ENCODE measurements at places on chromosomes 3 and 15. TPM values are rescaled to one million over a fixed set of nuclear protein-coding genes. Genes with fewer than 3 reads are reported as not detected.
A peak's percentile ranks its signal among the peaks of the same experiment; 100 is the strongest.

Gene REC114
- not detected for total RNA-seq

Gene UNC45A
- 85.3 TPM for total RNA-seq

Gene MYZAP
- not detected for total RNA-seq

Gene OXTR
- total RNA-seq, result 56.1 TPM

Gene DPPA2
- total RNA-seq, result not detected

Gene SNRPA1
- 37.1 TPM for total RNA-seq

Gene IGF2BP2
- 126 TPM for total RNA-seq

Gene TPRG1
- not detected for total RNA-seq

Gene TRH
- total RNA-seq, result not detected

Gene GPR149
- not detected for total RNA-seq

Gene CHL1
- total RNA-seq, result 1.6 TPM

Gene TIMP4
- total RNA-seq, result 0.56 TPM

Gene ACAA1
- total RNA-seq, result 30.8 TPM

Gene PARP14
- 23.1 TPM for total RNA-seq

DNA sequence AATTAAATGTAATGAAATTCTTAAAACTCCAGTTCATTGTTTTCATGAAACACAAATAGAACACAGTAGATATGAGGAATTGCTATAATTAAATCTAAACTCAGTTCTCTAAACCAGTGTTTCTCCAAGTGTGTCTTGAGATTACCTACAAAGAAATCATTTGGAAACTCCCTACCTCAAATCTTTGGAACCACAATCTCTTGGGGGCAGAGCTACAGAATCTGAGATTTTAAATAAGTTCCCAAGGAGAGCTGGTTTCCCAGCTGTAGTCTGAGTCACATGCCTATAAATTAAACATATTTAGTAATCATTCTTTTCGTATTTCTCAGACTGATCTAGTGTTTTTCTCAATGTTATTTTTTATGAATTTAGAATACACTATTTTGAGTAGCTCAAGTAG is 17.0 kb upstream of the ACTC1 start:
- DNase-seq, result peak; percentile 95

- no peak for DNase-seq
These were observed at the start of gene TM4SF4 for GRCh38 chr3:149474250-149474817. Gene TM4SF4, plus strand, starts transcription at chr3:149474697. Its CDS starts 181 bp downstream, at chr3:149474878.

DNA sequence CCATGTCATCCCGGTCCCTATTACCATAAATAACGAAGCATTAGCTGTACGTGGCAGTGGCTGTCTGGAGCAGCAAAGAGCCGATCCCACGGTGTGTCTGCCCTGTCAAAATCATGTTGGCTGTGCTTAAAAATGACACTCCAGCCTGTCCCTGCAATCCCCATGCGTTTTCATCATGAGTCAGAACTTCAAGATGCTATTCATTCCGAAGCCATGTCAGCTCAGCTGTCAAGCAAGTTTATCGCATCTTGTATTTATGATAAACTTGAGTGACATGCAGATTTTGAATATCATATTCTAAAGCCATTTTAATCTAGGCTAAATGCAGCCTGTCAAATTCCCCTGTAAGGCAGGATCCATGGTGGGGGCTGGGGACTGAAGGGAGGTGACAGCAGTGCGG is 152.4 kb downstream of the TJP1 start:
- DNase-seq, result peak; percentile 34

GRCh38 chr3:190183121-190183520 is 62.4 kb upstream of the P3H2 start:
- peak; percentile 98 for DNase-seq

DNA sequence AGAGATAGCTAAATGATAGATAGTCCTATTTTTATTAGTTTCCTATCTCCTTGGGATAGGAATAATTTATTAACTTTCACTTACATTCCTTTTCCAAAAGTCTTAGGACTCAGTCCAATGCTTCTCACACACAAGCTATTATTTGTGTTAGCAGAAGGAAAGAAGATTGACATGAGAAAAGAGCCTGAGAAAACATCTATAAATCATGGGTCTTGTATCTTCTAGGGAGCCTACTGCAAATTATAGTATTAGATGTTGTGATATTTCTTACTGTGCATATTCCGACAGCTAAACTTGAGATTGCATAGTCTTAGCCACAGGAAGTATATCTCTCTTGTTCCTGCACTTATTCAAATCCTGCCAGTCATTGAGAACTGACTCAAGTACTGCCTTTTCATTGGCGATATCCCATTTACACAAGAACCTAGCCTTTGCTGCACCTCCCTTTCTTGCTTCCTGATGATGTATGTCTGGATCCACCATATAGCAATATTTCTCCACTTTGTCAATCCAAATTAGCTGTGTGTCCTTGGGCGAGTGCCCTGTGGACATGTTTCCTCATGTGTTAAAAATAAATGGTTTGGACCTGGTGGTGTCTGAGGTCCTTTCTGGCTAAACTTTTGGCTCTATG is 245.1 kb upstream of the LMCD1 start:
- no peak for DNase-seq

DNA sequence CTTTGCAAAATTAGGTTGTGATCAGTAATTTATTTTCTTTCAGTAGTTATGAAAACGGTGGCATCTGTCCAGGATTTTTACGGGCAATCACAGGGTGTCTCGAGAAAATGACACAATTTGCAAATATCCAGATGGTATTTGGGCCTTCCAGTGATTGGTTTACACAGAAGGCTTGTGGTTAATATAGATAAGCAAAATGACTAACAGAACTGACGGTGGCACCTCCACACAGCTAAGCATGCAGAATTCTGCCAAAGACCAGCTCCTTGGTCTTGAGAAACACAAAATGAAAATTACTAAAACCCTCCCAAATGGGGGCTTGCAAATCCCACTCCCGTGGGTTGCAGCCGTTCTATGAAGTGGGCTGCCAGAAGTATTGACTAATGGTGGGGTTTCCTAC is 5.5 kb downstream of the ARHGEF3 start:
- DNase-seq, result peak; percentile 61

GRCh38 chr15:25796395-25796794 is 66.7 kb downstream of the ATP10A start:
- no peak for DNase-seq

DNA sequence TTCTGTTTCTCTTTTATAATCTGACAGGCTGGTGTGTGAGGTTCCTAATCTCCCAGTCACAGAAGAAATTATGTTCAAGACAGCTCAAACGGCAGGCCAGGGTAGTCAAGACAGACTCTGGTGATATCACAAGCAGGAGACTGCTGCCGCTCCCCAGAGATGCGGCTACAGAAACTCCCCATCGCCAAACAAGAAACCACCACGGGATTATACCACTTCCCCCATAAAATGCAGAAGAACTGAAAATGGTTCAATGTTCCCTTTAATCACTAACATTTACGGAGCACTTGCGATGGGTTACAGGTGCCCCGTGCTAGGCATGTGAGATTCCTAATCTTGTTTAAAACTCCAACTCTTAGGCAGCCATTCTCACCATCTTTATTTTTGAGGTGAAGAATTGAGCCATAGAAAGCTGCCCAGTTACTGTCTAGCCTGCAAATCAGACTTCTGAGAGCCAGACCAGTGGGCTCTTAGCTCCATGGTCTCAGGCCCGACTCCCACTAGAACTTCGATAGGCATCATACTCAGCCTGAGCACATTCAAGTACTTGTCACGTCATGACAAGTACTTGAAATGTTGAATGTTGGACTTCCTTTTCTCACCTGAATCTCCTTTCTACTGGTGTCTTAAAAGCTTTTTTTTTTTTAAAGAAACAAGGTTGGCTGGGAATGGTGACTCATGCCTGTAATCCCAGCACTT is 58.4 kb downstream of the TBC1D2B start:
- no peak for DNase-seq

DNA sequence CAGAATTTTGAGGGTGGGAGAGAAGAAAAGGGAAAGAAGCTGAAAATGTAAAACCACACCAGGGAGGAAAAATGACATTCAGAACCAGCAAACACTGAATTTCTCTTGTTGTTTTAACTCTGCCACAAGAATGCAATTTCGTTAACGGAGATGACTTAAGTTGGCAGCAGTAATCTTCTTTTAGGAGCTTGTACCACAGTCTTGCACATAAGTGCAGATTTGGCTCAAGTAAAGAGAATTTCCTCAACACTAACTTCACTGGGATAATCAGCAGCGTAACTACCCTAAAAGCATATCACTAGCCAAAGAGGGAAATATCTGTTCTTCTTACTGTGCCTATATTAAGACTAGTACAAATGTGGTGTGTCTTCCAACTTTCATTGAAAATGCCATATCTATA is 15.5 kb downstream of the GREM1 start:
- no peak for DNase-seq

GRCh38 chr15:56432304-56432703 is 32.6 kb downstream of the MNS1 start:
- DNase-seq, result no peak

- no peak for DNase-seq
These were observed 22.4 kb upstream of the TPM1 start for GRCh38 chr15:63020128-63020527.

GRCh38 chr3:41581700-41582099 is 380.2 kb downstream of the ULK4 start:
- no peak for DNase-seq

- no peak for DNase-seq
These were observed 5.6 kb downstream of the TIGIT start for GRCh38 chr3:114299421-114299820.

DNA sequence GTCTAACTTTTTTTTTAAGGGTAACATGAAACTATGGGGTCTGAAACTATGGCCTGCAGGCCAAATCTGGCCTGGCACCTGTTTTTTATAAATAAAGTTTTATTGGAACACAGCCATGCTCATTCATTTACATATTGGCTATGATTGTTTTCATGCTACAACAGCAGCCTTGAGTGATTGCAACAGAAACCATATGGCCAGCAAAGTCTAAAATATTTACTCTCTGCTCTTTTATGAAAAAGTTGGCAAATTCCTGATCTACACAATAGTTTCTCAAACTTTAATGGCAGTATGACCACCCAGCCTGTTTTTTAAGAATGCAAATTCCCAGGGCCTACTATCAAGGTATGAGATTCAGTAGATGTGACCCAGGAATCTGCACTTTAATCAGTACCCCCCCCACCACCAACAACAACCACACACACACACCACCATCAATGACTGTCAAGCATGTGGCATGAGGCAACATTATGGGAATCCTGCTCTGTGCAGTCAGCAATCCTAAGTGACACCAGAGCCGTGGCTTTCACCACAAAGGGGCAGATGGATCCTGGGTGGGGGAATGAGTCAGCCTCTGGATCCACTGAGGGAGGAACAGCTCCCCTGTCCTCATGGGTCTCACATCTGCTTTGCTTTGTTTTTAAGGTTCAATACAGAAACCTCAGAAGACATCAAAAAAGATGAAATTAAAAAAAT is 142.8 kb downstream of the NTRK3 start:
- DNase-seq, result no peak

DNA sequence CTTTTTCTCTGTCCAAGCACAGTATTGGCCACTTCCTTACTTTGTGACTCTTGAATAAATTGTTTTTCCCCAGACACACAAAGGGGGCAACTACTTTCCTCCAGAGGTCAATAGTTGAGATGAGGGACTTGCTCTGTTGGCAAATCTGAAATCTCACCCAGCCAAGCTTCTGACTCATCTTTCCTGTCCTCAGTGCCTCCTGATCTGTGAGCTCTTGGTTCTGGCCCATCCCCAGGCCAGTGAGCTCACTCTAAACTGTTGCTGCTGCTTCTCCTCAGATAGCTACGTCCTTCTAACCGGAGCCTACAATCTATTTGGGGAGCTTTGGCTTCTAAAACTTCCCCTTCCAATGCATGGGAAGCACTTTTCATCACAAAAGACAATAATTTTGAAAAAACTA is 50.0 kb upstream of the NMD3 start:
- peak; percentile 72 for DNase-seq

DNA sequence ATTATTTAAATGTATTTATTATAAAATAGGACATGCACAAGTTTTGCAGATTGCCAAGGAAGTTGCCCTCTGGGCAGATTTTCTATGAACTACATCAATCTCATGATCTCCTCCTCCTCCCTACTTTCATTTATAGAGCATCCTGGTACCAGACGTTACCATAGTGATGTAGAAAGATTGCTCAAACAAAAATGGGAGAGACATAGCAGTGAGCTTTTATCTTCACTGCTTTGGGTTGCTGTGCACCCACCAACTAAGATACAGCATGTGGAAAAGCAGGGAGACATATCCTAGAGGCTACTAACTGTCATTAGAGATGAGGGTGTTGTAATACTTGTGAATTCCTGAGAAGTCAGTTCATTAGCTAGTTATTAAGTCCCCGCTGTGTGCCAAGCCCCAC is 137.5 kb upstream of the BFSP2 start:
- DNase-seq, result no peak

GRCh38 chr3:82240322-82240721 is 478.9 kb upstream of the GBE1 start:
- no peak for DNase-seq

GRCh38 chr3:72571052-72571451 is 277.2 kb downstream of the SHQ1 start:
- DNase-seq, result no peak

- DNase-seq, result no peak
These were observed 5.6 kb downstream of the AHSG start for GRCh38 chr3:186618318-186618938.

GRCh38 chr3:195075199-195075940 is 195.6 kb downstream of the XXYLT1 start:
- peak; percentile 10 for DNase-seq

- no peak for DNase-seq
These were observed 61.0 kb downstream of the LRIG1 start for GRCh38 chr3:66439666-66440344.

DNA sequence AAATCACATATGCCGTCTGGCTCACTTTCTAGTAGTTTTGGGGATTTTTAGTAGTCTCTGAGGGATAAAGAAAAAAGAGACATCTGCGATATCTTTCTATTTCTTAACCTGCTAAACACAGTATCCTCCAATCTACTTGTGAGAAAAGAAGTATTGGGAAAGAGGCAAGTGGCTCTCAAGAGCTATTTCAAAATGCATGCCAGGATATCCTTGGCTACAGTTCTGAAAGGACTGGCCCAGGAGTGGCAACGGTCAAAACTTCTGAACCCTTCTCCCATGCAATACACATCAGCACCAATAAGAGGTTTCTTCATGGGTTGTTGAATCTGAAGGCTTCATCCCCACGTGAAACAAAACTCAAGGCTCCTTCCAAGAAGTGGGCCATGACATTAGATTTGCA is 204.0 kb upstream of the WNT5A start:
- no peak for DNase-seq

DNA sequence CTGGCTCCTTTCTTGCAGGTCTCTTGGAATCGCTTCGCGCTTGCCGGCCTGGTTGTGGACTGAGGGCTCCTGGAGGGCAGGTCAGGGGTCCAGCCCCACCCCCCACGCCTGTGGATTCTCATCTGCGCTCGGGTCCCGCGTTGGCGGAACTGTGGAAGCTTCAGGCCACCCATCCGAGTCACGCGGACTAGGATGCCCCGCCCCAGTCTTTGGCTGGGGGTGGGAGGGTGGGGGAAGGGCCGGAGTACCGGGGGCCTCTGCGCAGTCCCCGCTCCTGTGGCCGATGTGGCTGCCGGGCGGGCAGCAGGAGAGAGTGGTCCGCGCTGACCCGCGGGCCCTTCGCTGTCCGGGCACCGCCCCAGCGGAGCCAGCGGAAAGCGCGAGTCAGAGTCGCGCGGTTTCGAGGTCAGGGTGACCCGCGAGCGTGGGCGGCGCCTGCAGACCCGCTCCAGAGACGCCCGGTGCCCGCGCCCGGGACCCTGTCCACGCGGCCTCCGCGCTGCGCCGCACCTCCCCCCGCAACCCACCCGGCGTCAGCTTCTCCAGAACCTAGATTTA is 114.2 kb downstream of the KLF13 start:
- peak; percentile 27 for DNase-seq

- no peak for DNase-seq
These were observed 304.5 kb upstream of the ROPN1 start for GRCh38 chr3:124296406-124296805.

Data from IMR-90 (cell line).